Cerebellar cortex (tissue), 1 donor: ENCODE measurements at places on chromosomes 7 and 10.

GRCh38 chr7:128108129-128108528 lies 76.9 kb upstream of the LRRC4 start:
- peak; percentile 88 for DNase-seq

- DNase-seq: peak; percentile 82
Observed at GRCh38 chr7:30173058-30173897, 38.5 kb downstream of the MTURN start.

DNA sequence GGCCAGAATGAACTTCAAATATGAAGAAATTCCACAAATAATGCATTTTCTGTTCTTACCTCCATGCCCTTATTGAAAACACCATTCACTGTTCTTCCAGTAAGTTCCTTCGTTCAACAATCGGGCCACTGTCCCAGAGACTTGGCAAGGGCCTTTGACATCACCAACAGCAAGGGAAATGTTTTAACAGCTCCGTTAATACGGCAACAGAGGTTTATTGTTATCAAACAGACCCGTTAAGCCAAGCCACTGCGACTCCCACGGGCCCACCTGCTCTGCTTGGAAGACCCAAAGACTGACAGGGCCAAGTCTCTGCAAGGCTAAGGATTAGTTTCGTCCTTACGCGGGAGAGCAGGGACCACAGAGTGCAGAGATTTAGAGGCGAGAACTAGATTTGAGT lies 43.4 kb upstream of the LYZL1 start:
- no peak for DNase-seq

GRCh38 chr10:101476383-101476782 lies 111.7 kb downstream of the POLL start:
- DNase-seq: no peak

GRCh38 chr7:2830609-2831376 lies 13.3 kb downstream of the GNA12 start:
- no peak for DNase-seq

DNA sequence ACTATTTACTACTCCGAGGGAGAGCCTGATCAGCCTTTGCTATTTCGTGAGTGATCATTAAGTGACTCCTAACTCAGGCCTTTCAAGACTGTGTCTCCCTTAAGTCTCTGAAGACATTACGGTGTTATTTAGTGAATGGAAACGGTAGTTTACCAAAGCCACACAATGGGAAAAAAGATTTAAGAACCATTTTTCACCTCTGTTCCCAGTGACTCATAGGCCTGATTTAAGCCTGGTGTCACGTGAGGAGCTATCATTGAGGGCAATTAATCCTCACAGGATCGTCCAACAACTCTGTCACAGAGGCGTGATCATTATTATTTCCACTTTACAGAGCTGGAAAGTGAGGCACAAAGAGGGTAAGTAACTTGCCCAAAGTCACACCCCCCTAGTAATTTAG lies 20.3 kb downstream of the C10orf90 start:
- no peak for DNase-seq

GRCh38 chr10:58756130-58756719 lies 243.6 kb downstream of the BICC1 start:
- DNase-seq: no peak

- DNase-seq: no peak
Observed at GRCh38 chr10:110170142-110170971, 37.0 kb upstream of the MXI1 start.

- DNase-seq: no peak
Observed at GRCh38 chr7:336810-337566, 47.0 kb downstream of the FOXL3 start.

- DNase-seq: no peak
Observed at GRCh38 chr10:112360308-112361270, 13.3 kb upstream of the ACSL5 start.

DNA sequence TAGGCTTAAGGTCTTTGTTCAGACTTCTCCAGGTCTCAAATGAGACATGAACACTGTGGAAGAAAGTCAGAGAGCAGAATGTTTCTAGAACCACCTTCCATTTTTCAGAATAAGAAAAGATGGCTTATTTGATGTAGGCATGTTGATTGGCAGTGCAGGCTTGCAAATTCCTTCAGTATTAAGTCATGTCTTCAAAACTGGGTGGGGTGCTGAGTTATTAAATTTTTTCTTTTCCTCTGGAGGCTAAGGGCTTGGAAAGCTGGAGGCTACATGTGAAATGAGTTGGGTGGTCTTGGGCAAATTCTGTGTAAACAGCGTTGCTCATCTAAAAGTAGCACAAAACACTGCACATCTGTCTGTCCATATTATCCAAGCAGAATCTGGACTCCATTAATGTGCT lies 62.8 kb downstream of the PRTFDC1 start:
- no peak for DNase-seq

GRCh38 chr7:40135317-40135610 lies 459 bp downstream of the SUGCT start:
- DNase-seq: no peak

DNA sequence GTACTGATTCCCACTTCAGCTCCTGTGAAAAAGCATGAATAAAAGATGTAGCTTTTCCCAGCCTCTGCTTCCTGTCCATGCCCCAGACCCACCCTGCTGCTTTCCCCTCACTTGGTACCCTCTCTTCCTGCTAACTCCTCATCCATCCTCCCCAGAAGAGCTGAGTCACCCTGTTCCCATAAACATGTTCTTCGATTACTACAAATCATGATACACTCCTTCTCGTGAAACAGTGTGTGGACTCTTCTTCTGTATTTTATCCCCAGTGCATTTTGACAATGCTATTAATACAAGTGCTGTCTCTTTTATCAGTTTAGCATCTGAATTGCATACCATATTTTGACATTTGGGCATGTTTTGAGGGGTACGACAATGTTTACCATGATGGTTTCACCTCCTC lies 45.8 kb upstream of the SORBS1 start:
- no peak for DNase-seq

GRCh38 chr10:102135956-102136526 lies 3.2 kb downstream of the PPRC1 start:
- no peak for DNase-seq

GRCh38 chr10:21724020-21724589 lies 190.1 kb downstream of the MLLT10 start:
- DNase-seq: no peak

GRCh38 chr7:130400120-130400572 lies 19.9 kb downstream of the CPA1 start:
- DNase-seq: no peak

DNA sequence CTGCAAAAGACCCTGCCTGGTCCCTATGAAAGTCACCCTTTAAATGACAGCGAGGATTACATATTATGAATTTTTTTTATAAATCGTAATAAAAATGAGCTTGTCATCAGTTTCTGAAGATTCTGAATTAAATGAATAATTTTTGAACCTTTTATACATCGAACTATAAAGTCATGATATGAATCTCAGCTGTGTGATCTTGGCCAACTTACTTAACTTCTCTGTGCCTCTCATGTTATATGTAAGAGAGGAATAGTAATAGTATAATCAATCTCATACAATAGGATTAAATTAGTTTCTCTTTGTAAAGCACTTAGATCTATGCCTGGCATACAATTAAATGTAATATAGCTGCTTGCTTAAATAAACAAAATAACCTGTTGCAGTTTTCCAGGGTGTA lies 5.3 kb upstream of the ATOH7 start:
- no peak for DNase-seq

- no peak for DNase-seq
Observed at GRCh38 chr10:8453587-8453986, 399.1 kb downstream of the GATA3 start.

DNA sequence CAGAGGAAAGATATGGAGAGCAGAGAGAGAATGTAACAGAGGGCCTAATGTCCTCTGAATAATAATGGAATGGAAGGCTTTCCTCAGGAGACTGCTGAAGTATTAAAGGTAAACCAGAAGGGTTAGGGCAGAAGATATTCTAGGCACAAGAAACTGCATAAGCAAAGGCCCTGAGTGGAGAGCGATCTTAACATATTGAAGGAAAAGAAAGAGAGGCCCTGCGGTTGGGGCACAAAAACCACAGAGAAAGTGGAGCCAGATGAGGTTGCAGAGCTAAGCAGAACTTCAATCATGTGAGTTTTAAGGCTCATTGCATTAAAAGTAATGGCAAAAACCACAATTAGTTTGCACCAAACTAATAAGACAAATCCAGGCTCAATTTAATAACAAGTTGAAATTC lies 115.8 kb upstream of the VSTM2A start:
- no peak for DNase-seq

DNA sequence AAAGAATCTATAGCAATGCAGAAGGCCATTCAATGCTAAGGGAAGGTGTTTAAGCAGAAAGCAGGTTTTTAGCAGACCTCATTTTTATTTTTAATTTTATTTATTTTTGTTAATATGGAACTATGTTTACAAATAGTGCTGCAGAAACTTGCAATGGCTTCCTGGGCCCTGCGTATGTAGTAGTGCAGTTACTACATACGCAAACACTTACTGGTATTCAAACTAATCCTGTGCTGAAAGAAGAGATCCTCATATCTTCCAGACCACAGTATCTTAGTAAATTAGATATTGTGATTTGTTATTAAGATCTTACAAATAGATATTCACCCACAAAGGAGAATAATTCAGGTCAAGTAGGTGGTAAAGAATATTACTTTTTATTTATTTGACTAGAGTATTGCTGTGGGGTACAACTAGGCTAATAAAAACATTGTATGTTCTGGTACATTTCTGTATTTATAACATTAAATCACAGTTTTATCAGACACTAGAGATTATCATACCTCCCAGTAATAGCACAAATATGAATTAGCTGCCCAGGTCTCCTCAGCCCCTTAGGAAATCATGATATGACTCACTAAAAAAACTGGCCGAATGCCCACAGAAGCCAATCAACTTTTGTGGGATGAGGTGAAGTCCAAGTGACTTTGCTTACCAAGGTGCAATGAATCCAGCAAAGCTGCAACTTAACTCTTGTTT lies 57.6 kb downstream of the RNLS start:
- DNase-seq: no peak

GRCh38 chr10:91797048-91797690 lies 1.1 kb upstream of the TNKS2 start:
- DNase-seq: no peak

- no peak for DNase-seq
Observed at GRCh38 chr10:90481326-90481923, 376.4 kb downstream of the HTR7 start.

GRCh38 chr7:66683770-66684123 lies 55.1 kb downstream of the KCTD7 start:
- no peak for DNase-seq

DNA sequence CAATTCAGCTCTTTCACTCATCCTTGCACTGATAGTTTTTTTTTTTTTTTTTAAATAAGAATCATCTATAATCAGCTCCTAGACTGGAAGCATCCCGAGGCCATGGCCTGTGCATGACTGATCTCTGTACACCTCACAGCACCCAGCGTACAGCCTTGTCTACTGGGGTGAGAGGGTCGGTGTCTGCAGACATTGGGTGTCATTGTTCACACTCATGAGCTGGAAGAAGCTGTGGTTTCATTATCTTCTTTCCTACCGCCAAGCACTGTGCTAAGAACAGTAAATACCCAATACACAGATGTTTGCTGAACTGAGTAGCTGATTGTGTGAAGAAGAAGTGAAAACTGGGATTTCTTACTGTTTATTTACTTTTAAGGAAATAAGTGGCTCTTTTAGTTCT lies 123.6 kb downstream of the CLEC2L start:
- no peak for DNase-seq

GRCh38 chr7:146090023-146090645 lies 26.5 kb upstream of the CNTNAP2 start:
- DNase-seq: peak; percentile 66

DNA sequence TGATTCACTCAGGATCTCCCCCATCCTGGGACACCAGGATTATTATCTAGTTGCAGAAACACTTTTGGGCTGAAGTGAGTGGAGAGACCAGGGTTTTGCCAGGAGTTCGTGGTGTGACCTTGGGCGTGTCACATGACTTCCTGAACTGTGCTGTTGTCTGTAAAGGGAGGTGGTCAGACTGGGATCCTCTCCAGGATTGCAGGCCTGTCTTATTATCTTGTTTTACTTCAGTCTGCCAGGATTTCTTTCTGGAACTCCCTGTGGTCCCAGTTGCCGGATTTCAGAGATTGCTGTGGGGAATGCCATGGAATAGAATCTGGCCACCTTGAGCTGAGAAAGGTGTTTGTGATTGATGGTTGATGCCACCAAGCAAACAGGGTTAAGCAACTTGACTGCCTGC lies 35.8 kb downstream of the CRCP start:
- no peak for DNase-seq

DNA sequence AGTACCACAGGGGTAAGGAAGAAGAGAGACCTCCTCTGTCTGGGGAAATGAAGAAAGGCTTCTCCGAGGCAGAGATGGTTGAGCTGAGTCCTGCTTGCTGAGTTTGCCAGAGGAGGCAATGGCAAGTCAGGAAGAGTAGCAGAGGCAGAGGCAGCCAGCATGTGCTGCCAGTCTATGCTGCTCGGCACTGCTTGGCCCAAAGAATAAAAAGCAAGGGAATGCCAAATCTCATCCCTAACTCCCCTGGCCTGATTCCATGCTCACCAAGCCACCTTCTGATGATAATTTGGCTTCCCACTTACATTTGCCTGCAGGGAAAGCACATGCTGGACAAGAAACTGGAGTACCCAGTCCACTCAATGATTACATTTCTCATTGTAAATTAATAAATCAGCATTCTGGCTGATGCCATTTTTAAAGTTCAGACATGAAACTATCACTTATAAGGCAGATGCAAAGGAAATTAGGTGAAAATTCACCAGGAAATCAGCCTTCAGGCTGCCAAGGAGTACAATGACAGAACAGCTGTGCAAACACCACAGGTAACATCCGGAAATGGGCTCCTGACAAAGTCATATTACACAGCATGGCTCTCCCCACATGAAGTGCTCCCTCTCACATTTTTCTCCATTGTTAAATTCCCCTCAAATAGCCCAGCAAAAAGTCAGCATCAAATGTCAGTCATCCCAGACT lies 245.9 kb downstream of the MTERF1 start:
- peak; percentile 92 for DNase-seq

- peak; percentile 17 for DNase-seq
Observed at GRCh38 chr10:27285093-27285492, 44.5 kb upstream of the ACBD5 start.

DNA sequence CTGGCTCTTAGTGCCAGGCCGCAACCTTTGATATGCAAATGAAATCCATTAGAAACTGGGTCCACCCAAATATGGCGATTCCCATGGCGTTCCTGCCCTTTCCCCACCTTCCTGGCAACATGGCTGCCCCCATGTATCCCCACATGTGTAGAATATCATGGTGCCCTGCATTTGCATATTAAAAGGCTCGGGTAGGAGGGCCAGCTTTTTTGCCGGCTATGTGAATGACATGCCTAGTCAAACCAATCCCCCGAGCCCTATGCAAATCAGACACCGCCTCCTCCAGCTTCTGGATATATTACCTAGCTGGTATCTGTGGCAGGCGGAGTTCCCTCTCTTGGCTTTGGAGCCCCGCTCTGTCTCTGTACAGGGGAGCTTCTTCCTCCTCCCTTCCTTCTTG lies 18.3 kb downstream of the MMS19 start:
- DNase-seq: no peak

GRCh38 chr10:92052088-92052487 lies 128.5 kb downstream of the BTAF1 start:
- peak; percentile 93 for DNase-seq
